Stimulated activated CD8-positive, alpha-beta memory T cell treated with anti-CD3 and anti-CD28 coated beads, Interleukin-7, amount 100 ng/mL, for 1 hour (primary cell): ENCODE measurements at places on chromosomes 1 and 21.

DNA sequence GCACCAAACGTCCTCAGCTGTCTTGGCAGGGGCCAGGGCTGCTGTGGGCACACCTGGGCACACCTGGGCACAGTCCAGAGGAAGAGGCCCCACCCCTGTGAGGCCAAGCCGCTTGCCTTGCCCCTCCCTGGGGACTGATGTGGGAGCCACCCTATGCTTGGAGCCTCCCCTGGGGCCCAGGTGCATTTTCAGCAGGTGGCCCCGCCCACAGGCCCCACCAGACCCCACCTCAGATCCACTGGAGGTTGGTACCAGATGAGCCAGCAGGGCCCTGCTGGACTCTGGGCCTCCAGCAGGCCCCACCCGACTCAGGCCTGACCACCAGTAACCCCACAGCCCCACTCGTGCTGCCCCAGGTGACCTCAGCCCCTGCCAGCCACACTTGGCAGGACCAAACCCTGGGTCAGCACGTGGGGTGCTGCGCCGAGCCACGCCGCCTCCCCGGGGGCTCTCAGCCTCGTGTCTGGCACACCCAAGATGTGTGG is 8.8 kb downstream of the SLC19A1 start:
- DNase-seq: no peak

DNA sequence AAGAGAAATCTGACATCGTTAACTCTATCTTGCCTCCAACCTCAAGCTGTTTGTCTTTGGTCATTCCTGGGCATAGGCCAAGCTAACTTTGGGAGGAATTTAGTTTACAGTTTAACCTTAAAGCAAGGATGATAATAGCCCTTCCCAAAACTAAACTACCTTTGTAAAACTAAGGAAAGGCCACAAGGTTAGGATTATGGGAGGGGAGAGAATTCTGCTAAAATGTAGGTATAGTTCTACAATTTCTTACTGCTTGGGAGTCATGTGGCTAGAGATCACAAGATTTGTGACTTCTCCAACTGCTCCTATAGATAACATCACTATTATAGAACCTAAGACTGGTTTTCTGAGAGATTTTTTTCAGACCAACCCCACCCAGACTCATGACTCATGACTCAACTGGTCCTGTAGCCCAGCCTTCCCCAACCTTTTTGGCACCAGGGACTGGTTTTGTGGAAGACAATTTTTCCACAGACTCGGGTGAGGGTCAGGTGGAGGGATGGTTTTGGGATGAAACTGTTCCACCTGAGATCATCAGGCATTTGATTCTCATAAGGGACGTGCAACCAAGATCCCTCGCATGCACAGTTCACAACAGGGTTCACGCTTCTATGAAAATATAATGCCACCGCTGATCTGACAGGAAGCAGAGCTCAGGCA is 70.7 kb upstream of the MUTYH start:
- no peak for DNase-seq

DNA sequence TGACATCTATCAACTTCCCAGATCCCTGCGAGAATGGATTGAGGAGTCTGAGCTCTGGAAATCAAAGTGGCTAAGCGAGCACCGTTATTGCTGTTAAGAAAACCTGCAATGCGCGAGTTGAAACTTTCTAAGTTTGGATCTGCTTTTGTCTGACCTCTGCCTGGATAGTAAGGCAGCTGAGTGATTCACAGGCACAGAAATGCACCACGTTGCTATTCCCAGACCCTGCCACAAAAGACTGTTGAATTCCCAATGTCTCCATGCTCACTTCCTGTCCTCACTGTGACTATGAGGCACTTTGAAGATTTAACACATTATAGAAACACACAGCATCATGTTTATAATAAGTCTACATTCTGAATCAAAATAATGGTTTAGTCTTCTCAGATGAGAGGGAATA is 27.1 kb upstream of the CNIH3 start:
- DNase-seq: no peak

GRCh38 chr1:212920896-212921295 is 29.4 kb upstream of the VASH2 start:
- DNase-seq: no peak

DNA sequence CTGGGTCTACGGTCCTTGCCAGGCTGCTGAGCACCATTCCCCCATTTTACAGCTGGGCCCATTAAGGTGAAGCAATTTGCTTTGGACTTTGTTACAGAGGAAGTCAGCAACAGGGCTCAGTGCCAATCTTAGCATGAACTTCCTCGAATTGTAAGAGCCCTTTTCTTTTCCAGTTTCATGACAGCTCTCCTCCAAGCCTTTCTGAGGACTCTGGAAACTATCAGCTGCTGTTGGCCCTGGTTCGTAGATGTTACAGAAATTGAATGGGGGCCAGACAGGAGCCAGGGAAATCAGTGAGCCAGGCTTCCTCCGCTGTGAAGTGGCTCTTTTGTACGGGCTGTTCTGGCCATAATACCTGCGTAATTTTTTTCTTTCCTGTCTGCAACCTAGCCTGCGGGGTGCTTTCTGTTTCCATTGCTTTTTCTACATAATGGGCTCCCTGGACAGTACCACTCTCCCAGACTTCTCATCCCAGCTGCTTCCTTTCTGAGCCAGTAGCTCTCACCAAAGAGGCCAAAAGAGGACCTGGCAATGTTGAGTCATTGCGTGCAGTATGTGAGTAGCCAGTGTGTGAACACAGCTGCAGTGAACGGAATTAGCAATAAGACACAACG is 386.3 kb downstream of the DISC1 start:
- DNase-seq: no peak

GRCh38 chr1:109091078-109091838 is 694 bp downstream of the TMEM167B start:
- no peak for DNase-seq

DNA sequence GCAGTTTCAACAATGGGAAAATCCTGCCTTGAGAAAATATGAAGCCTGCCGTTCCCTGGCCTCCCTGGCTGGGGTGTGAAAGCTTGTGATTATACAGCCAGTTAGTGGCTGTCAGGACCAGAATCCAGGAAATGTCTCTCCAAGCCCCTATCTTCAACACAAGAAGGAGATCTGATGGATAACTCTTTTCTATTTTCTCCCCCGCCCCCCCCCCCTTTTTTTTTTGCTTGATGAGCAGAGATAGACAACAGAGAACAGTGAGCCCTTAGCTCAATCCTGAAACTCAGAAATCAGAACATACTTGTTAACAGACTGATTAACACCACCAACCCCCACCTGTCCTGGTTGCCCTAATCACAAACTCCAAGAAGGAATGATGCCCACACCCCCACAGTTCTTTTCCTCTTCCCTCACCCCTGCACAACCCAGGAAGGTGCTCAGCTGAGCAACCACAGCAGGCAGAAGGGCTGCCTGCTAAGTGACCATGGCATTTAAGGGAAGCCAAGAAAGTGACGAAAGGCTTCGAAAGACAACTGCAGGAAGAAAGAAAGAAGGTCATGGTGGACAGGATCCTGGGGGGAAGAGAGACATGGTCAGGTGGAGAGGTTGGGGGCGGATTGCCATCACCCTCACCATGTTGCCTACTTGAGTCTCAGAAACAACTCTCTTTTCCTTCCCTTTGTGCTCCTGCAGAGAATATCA is 12.3 kb upstream of the DENND2D start:
- DNase-seq: no peak

GRCh38 chr1:23387494-23387893 is 17.9 kb upstream of the ZNF436 start:
- no peak for DNase-seq

DNA sequence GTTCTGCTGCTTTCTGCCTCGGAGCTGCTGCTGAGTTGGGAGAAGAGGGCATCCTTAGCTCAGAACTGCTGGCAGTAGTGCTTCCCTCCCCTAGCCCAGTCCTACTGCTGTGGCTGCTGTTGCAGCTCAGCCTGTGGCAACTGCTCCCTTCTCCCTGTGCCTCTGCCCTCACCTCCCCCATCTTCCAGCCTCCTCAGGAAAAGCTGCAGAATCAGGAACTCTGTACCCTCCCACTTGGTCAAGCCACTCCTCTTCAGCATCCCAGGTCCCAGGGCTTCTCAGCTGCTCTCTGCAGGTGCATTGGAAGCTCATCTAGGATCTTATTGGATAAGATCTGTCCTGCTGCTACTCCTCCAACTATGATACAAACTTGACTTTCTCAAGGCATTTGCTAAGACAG is 316.7 kb downstream of the BRINP2 start:
- no peak for DNase-seq

DNA sequence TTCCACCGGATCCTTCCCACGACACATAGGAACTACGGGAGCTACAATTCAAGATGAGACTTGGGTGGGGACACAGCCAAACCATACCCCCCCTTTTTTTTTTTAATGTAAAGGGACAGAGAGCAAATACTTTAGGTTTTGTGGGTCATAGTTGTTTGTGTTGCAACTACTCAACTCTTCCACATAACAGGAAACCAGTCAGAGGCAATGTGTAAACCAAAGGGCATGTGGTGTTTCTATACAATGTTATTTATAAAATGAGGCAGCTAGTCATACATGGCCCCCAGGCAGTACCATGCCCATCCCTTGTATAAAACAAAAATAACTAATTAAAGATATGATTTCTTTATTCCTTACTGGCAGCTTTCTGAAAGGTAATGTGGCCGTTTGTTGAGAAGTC is 845.4 kb upstream of the ADAMTS5 start:
- no peak for DNase-seq

DNA sequence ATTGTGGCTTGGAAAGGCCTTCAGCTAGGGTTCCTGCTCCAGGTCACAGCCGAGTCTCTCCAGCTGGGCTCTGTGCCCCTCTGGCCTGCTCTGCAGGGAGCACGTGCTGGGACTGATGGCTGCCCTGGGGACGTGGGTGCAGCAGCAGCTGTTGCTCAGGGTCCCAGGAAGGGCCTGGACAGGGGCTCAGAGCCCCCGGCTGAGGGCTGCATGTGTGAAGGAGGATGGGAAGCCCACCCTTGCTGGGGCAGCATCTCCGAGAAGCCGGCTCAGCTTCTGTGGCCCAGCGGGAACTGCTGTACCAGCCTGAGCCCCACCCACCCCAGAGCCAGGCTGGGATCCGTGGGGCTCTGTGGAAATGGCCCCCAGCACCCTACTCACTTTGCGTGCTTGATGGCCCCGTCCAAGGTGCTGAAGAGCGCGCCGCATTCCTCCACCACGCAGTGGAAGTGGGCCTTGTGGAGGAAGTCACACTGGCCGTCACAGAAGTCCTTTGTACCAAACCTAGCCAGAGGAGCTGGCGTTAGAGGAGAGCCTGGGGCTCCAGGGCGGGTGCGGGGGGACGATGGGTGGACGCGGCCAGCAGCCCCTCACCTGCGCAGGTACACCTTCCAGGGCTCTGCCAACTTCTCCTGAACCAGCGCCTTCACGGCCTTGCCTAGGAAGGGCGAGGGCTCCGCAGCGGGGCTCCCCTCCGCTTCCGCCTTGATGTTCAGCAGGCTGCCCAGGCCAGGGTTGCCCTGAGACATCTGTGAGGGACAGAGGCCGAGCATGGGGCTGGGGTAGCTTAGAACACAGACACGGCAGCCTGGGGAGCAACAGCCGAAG is 147.5 kb downstream of the CASZ1 start:
- no peak for DNase-seq

DNA sequence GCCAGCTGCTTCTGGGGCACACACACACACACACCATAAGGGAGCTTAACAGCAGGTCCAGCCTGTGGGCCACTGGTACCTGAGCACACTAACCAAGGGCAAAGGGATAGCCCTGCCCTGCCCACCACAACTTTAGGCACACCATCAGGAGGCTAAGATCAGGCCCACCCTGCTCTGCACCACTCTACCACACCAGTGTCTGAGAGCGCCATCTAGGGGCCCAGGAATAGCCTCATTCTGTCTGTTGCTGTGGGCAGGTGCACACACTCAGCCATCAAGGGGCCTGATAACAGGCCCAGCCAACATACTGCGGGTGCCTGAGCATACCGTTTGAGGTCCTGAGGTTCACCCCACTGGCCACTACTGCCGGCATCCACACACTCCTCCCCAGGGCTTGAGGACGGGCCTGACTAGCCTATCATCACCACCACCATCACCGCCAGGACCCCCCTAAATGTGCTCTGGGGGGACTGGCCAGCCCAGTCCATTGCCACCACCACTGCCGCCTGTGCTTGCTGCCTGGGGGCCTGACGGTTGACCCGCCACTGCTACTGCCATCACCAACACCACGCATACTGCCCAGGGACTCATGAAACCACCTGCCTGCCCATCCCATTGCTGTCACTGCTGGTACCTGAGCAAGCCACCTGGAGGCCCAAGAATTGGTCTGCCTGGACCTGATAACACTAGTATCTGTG is 31.3 kb downstream of the NSL1 start:
- DNase-seq: no peak

- DNase-seq: no peak
Measured at GRCh38 chr1:54275349-54275748, 75.4 kb downstream of the MRPL37 start.

- DNase-seq: no peak
Measured at GRCh38 chr1:12518931-12519692, 98.9 kb downstream of the DHRS3 start.

GRCh38 chr1:85413169-85413568 is 51.8 kb downstream of the DDAH1 start:
- no peak for DNase-seq

DNA sequence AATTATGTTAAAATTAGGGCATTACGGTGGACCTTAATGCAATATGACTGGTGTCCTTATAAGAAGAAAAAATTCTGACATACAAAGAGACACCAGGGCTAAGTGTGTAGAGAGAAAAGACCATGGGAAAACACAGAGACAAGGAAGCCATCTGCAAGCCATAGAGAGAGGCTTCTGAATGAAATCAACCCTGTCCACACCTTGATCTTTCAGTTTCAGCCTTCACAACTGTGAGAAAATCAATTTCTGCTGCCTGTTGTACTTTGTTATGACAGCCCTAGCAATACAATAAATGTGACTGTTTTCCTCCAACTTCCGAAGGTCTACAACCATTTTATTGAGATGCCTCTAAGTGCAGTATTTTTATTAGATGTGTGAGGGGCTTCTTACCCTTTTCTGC is 1407.2 kb downstream of the MRPL39 start:
- DNase-seq: no peak

GRCh38 chr1:10692401-10693021 is 103.9 kb downstream of the CASZ1 start:
- DNase-seq: peak; percentile 34

DNA sequence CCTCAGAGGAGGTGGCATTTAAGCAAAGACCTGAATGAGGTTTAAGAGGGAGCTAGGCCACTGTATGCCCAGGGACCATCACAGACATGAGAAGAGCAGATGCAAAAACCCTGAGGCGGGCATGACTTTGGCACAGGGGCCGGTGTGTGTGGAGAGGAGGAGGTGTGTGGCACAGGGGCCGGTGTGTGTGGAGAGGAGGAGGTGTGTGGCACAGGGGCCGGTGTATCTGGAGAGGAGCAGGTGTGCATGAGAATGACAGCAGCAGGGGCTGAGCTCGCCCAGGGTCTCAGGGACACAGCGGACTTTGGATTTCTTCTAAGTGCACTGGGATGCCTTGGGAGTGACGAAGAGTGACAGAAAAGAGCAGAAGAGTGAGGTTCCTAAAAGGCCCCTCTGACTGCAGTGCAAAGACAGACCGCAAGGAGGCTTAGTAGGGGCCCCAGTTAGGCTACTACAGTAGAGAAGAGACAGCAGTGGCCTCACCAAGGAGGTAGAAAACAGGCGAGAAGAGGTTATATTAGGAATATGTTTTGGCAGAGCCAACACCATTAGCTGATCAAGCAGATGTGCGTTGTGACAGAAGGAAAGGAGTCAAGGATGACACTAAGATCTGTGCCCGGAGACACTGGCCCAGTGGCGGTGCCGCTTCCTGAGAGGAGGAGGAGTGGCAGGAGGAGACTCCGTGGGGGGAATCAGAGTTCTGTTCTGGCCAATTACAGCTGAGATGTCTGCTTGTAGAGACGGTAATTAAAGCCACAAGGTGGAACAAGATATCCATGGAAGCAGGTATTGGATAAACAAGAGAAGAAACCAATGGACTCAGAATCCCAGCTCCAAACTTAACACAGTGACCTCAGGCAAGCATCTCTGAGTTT is 18.4 kb downstream of the ZBTB17 start:
- DNase-seq: no peak
